ENCODE measurements at places on chromosomes 7 and 10.

DNA sequence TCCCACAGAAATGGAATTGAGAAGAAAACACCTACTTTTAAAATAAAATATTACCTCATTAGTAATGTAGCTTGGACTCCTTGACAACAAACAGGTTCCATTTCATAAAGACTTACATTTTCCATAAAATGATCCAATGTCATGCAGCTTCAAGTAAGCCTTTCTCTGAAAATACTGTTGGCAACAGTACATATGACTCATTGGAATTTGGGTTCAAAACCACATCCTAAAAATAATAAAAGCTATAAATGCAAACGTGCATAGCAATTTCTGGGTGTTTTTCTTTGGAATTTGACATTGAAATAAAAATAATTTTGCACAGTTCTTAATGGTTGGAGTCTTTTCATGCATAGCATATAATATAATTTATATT, 47.9 kb downstream of the FHIP2A start:
- no peak for DNase-seq

DNA sequence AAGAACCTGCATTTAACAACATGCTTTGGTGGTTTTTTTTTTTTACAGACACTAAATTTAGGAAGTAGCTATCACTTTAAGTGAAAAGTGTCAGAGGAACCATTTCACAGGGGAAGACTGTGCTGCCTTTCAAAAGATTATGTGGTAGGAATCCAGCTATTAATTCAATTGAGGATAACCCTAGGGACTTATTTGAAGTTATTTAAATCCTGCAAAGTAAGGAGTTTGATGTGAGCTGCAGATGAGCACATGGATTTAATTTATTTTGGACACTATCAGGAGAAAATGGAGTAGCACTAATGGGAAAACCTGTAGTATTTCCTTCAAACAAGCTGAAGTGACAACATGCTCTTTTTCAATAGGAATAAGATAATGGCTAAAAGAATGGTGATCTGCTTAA, 419.8 kb downstream of the ANKRD7 start:
- no peak for DNase-seq

DNA sequence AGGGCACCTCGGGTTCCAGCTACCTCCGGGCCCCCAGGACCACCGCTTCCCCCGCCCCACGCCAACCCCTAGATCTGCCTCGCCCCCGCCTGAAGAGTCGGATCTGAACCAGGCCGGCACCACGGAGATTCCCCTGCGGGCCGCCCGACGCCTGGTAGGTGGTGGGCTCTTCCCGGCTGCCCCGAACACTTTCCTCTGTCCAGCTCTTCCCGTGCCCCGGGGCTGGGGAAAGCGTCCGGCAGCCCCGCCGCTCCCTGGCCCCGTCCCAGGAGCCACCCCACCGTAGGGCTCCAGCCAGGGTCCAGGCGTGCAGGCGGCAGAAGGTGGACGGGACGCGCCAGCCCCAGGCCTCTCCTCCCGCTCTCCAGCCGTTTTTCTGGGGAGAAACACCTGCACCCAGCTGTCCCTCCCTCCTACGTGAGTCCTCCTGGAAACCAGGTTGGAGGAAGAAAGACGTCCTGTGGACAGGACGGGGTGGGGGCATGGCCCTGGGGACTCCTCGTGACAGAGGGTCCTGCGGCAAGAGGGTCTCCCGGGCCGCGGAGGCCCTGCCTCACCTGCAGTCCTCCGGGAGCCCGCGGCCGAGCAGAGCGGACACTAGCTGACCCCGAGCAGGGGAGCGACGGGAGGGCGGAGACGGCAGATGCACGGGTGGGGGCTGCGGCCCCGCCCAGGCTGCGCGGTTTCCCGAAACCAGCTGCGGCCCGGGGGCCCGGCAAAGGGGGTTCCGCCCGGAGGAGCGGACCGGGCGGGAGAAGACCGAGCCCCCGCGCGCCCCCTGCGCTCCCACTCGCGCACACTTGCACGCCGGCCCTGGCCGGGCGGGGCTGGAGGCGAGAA, at the start of gene TMEM176B:
Gene TMEM176B, minus strand, starts transcription at position 624 of the 840 bp plus-strand sequence. CDS start 3,795 bp downstream, outside the sequence.
- DNase-seq = no peak

- no peak for DNase-seq
These were observed 43.7 kb downstream of the FAM53B start for GRCh38 chr10:124700293-124701037.

DNA sequence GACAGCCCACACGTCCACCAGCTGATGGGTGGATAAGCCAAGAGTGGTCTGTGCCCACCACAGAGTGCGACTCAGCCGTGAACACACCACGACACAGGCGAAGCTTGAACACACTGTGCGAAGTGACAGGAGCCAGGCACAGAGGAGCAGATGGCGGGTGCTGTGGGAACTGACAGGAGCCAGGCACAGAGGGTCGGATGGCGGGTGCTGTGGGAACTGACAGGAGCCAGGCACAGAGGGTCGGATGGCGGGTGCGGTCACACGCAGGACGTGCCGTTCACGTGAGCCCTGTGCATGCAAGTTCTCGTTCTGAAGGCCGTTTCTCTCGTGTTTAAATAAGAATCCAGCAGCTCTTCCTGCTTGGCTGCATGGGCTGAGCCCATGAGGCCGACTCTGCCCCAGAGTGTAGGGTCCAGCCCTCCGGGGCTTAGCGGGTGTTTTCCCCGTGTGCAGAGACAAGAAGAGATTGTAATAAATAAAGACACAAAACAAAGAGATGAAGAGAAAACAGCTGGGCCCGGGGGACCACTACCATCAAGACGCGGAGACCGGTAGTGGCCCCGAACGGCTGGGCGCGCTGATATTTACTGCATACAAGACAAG, 5.9 kb upstream of the ADAP1 start:
- no peak for DNase-seq

DNA sequence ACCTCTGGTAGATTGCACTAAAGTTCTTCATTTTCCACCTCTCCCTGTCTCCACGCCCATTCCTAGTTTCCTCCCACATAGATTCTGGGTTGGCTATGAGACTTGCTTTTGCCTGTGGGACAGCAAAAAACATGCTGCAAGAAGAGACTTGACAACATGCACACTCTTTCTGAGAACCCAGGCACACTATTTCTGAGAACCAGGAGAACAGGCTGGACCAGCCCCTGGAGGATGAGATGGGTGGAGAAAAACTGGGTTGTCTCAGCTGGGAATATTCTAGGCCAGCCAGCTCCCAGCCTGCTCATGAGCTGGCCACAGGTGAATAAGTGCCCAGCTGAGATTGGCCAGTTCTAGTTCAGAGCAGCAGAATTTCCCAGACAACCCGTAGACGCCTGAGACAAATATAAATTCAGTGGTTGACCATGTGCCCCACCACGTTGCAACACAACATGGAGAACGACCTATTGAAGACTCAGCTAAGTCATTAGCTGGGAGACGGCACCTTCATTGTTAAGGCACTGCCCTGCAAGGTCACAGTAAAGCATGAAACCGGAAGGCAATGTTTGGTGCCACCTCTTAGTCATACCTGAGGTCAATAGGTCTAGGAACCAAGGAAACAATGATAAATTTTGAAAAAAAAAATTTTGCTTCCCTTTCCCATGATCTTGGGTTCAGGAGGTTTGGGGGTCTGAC, 92.7 kb upstream of the AKR1E2 start:
- no peak for DNase-seq

- DNase-seq = no peak
These were observed 193.9 kb downstream of the FAM107B start for GRCh38 chr10:14580671-14581332.

GRCh38 chr10:132354356-132355094, 22.5 kb downstream of the LRRC27 start:
- no peak for DNase-seq

Data from activated T-helper 1 cell treated with anti-CD3 and anti-CD28 coated beads, Interleukin-2, amount 50 U/mL, for 16 hours (primary cell).